ENCODE measurements at places on chromosomes 5 and 9.

DNA sequence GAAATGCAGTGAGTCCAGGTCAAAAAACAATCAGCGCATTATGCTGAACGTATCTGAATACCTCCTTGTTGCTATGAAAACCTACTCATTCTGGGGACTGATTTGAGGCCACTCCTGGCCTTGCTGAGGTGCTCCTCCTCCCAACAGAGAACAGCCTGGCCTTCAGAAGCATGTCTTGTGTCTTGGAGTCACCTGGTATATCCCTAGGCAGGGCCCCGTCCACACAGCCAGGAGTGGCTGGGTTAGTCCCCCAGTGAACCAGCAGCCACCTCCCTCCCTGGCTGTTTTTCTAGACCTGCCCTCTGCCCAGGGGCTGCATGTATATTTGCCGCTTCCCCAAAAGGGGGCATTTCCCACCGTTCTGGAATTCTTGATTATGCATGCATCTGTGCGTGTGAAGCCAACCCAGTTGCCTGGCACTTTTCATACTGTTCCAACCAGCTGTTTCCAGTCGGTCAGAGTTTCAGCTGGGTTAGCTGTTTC is 99.2 kb upstream of the SPATA31C2 start:
- DNase-seq = no peak

GRCh38 chr9:2417730-2418129 is 203.9 kb upstream of the VLDLR start:
- DNase-seq = no peak

- no peak for DNase-seq
Observed at GRCh38 chr9:9792144-9792857, 820.5 kb downstream of the PTPRD start.

DNA sequence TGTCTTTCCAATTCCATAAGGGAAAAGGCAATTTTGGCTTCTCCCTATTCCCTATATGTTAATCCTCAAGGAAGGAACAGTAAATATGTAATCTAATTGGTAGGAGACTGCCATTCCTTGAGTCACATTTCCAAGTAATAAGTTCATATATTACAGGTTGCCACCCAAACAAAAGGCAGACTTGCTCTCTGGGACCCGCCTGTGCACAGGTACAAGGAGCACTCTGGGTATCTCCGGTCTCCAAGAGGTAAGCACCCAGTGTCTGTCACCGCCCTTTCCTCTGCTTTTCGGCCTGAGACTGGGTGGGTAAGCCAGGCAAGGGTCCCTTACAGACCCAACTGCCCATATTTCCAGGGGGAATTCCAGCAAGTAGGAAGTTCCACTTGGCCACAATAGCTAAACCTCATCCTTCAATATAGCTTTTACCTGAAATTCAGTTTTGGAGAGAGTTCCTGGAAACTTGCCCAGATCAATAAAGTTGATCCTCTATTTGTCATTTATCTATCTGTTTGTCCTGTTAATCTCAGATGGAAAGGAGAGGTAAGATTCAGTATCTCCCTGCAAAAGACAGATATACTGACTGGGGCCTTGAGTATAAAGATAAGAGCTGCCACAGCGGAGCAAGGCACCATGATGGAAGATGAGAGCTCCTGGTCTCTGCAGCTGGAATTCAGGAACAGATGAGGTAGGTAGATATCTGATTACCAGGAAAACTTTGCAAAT is 81.8 kb downstream of the SUSD1 start:
- DNase-seq = no peak

- no peak for DNase-seq
Observed at GRCh38 chr5:43412644-43413043, 453 bp upstream of the CCL28 start.

GRCh38 chr9:135910216-135910615 is 2.9 kb upstream of the CAMSAP1 start:
- DNase-seq = no peak

- DNase-seq = no peak
Observed at GRCh38 chr9:136107953-136108647, 10.6 kb downstream of the TMEM250 start.

GRCh38 chr5:76091351-76091750 is 8.2 kb downstream of the SV2C start:
- DNase-seq = no peak

DNA sequence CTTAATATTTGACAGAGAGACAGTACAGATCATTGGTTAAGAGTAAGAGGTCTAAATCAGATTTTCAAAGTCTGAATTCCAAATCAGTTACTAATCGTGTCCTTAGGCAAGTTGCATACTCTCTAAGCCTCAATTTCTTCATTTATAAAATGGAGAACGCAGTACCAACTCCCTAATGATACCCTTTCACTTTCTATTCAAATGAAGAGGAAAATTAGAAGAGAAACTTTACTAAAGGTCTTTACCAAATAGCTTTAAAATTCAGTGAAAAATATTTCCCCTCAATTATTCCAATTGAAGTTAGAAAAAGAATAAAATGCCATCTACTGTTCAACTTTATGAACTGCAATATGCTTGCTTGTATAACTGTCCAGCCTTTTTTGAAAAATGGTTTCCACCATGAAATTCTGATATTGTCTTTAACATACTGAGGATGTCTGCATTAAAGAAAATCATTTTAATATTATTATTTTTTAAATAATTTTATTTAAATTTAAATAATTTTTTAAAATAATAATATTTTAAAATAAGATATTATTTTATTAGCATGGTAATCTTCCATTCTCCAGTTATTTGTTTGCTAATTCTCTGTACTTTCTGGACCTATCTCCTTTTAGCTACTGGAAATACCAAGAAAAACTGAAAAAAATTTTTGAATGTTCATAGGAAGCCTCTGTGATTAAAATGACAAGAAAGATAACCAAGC is 36.0 kb downstream of the POC5 start:
- no peak for DNase-seq

DNA sequence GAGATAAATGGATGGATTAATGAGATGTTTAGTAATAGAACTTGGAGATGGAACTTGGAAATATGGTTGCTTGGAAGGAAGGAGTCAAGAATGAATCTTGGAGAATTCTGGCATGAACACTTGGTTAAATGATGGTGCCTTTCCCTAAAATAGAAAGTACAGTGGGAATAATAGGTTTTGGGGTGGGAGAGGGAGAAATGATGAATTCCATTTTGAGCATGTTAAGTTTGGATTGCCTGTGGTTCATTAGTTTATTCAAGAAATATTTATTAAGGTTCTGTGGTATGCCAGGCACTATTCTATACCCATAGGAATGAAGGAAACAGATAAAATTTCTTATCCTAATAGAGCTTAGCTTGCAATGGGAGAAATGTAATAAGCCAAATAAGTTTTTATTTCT is 58.4 kb downstream of the PBX3 start:
- no peak for DNase-seq
